ENCODE measurements at places on chromosomes 5 and 9.

GRCh38 chr9:34636791-34637355, 714 bp downstream of the SIGMAR1 start:
- DNase-seq, result no peak

DNA sequence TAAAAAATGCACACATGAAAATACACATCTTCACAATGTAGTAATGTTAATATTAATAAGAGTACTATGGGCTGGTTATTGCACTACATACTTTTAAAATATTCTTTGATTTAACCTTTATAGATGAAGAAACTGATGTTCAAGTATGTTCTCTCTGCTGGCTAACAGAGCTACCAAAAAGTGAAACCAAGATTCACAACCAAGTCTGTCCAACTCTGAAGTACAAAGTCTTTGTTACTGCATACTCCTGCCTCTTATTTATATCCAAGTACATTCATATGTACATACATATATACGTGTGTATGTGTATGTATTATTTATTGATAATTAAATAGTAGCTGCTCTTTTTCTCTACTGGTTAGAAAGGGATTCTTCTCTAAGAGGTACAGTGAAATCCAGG, 325.6 kb downstream of the BNC2 start:
- no peak for DNase-seq

DNA sequence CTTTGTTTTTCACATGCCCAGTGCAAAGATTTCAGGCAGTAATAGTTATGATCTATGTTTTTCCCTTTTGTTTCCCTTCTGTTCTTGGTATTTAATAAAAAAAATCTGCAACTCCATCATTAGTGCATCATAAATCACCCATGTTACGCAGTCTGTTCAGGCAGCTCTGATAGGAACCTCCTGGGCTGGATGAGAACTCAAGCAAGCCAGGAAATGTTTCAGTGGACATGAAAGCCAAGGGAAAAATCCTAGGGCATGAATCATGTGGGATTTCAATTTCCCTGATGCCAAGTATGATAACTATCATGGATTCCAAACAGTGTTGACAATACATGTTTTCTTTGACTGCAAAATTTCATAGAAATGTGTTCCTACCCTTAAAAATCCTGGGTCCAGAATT, 119.7 kb upstream of the TARS1 start:
- no peak for DNase-seq

GRCh38 chr5:150304481-150305081, 1.9 kb upstream of the ARSI start:
- no peak for DNase-seq

DNA sequence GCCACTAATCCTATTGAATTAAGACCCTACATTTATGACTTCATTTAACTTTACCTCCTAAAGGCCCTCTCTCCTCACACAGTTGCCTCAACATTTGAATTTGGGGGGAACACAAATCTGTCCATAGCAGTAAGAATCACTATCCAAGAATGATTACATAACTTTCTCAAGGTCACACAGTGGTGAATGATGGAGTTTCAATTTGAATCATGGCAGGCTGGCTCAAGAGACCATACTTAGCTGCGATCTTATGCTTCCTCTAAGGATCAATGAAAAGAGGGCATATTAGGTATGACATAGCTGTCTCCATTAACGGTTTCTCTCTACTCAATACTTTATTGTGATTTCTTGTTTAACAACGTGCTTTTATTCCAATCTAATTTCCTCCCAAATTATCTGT, 44.1 kb upstream of the PDE4D start:
- no peak for DNase-seq

- no peak for DNase-seq
Measured at GRCh38 chr5:90294604-90295003, 115.0 kb downstream of the CETN3 start.

DNA sequence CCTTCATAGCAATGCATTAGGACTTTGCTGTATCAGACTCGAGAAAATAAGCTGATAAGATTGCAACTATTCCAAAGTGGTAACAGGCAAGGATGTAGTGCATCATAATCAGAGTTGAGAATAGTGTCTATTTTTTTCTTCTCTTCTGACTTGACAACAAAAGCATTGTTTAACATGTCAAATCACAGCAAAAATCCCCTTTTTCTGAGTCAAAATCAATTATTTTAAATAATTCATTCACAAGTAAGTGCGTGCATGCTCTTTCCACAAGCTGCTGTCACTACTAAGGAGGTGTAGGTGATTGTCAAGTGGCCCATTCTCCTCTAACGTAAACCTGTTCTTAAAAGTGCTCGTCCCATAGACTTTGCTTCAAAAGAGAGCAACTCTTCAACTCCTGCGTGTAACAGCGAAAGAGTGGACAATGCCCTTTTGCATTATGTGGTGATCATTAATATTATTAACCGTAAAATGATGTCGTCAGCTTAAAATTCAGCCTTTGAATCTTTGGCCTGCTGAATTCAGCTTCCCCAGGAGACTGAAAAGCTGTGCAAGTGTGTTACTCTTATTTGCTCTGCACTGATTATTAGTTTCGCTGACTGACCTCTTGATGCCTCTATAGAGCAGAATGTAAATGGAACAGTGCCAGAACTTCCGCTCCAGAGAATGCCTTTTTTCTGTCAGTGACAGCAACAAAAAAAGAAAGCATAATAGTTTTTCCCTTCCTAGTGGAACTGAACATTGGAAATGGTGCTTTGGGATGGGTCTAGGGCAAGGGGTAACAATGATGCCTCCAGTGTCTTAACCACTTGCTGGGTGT, 680.8 kb upstream of the SEMA6A start:
- DNase-seq, result no peak

- DNase-seq, result peak; percentile 18
Measured at GRCh38 chr5:113520429-113520828, 6.9 kb downstream of the YTHDC2 start.

DNA sequence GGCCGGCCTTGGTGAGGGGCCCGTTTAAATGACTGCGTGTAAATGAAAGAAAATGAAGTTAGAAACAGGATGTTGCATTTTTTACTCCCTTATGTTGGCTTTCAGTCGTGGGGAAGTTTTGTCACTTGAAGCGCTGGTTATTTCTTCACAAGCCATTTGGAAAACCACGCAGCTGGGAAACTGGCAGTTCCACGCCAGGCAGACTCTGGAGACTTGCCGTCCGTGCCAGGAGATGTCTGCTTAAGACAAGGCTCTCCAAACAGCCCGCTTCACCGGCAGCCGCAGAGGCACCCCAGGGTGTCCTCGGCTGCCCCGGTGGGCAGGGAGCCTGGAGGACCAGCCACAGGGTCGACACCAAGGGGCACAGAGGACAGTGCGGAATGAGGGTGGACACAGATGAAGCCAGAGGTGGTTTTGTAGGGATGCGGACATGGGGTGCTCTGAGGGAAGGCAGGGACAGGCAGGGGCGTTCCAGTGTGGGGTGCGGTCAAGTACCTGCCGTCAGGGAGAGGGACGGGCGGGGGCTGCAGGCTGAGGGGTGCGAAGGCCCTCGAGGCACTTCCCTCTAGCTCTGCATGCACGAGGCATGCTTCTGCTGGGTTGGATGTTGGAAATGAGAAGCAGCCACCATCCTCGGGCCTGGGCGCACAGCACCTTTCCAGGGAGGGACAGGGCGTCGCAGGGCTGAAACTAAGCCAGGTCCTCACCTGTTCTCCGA, 11.1 kb upstream of the AJM1 start:
- no peak for DNase-seq

DNA sequence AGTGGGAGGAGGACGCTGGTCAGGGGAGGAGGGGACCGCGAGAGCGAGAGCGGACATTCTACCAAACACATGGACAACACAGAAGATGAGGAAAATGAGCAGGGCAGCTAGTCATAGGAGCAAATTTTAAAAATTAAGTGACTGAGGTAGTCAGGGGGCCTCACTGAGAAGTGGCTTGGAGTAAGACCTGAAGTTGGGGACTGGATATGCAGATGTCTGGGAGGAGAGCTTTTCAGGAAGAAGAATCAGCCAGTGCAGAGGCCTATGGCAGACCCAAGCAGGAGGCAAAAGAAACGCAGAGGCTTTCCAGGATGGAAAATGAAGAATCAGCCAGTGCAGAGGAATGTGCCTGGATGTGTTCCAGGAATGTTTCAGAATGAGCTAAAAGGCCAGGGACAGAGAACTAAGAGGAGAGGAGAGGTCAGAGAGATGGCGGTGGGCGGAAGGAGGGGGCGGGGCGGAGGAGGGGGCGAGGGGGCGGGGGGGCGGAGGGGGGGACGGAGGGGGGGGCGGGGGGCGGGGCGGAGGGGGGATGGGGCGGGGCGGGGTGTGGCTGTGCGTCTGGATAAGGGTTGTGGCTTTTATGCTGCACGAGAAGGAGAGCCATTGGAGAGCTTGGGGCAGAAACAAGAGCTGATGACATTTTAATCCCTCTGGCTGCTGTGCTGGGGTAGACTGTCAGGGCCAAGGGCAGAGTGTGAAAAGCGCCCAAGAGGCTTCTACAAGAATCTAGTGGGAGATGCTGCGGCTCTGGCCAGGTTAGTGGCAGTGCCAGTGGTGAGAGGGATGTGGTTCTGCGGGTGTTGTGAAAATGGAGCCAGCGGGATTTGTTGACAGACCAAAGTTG, 129.6 kb downstream of the KCNIP1 start:
- DNase-seq, result no peak

DNA sequence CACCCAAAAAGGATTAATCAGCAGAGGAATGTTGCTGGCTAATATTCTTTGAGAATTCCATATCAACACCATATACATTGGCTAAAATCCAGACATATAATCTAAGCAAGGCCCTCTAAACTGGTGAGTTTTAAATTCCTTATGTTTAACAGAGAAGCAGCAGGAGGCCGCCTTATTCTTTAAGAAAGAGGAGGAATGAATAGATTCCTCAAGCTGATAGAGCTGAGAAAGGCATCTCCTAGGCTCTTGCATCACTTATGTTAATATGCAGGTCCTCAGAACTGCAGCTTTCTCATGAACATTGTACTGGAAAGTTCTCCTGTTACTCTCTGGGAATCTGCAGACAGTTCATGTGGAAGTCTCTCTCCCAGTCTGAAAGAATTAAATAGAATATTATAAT, 20.1 kb upstream of the SMARCA2 start:
- no peak for DNase-seq

DNA sequence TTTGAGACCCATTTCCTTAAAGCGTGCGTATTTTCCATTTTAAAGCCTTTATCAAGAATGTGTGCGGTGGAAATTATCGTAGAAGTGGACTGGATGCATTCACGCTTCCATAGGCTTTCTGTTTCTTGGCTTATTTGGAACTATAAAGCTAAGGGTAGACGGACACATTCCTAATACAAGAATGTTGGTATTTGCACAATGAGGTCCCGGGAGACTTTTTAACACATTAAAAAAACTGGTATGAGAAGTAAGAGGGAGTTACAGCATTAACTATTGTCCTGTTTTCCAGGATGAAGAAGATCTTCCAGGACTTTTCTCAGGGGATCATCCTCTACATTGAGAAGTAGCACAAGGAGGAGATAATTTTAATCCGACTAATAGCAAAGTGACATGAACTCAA, 653.0 kb downstream of the MTRR start:
- DNase-seq, result no peak

DNA sequence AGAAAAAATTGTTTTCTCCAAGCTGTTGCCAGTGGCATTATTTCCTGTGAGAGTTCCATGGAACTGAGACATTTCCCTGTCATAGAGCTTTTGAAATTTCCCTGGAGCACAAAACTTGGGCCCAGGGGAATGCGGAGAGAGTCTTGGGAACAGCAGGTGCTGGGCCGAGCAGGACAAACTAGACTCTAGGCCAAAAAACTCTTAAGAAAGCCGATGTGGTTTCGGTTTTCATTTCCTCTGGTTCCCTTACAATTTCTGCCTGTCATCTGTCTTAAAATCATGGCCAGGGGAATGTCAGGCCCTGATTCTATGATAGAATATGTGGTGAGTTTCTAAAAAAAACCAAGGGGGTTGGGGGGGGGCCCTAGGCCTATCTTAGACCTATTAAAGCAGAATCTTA, 4.6 kb downstream of the SLC35A4 start:
- DNase-seq, result peak; percentile 45

- DNase-seq, result no peak
Measured at GRCh38 chr5:65625743-65626142, 916 bp downstream of the SHLD3 start.

DNA sequence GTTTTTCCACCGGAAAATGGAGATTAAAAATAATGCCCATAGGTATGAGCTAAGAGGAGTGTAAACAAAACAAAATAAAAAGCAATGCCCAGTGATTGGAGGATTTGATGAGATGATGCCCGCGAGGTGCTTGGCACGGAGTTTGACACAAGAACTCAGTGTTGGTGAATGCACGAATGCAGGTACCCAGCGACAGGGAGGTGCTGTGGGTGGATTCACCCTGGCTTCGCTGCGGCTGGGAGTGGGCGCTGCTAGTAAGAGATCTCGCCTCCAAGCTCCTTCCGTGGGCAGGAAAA, 526 bp upstream of the STXBP1 start:
- DNase-seq, result no peak

GRCh38 chr5:2721385-2722138, 29.9 kb downstream of the IRX2 start:
- no peak for DNase-seq

GRCh38 chr9:136108648-136109266, 9.9 kb downstream of the TMEM250 start:
- no peak for DNase-seq

GRCh38 chr5:141084487-141084989, 9.9 kb upstream of the PCDHB2 start:
- no peak for DNase-seq

DNA sequence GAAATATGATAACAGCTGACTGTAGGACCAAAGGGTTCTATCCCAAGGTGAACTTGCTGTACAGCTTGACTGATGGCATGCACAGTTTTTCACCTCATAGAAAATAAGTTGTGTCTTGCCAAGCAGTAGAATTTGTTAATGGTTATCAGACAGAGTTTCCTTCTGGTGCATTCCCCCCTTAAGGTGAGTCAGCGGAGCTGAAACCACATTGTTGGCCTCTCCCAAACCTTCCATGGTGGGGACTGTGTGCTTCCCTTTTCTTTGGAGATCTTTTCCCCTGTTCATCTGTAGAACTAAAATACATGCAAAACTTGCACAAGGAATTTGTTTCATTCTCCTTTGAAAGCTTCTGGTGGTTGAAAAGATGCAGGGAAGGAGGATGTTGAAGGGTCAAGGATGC, 179.8 kb downstream of the FGF1 start:
- no peak for DNase-seq

DNA sequence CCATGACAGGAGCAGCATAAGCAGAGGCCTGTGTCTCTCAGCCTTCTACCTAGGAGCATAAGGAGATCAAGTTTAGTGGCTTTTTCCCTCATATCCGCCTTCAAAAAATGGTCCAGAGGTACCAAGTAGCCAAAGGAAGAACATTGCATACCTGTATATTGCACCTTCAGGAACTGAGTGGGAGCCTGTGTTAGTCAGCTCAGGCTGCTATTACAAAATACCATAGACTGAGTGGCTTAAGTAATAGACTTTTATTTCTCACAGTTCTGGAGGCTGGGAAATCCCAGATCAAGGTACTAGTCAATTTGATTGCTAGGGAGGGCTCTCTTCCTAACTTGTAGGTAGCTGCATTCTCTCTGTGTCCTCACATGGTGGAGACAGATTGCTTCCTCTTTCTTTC, 597.4 kb upstream of the PTGER4 start:
- no peak for DNase-seq

DNA sequence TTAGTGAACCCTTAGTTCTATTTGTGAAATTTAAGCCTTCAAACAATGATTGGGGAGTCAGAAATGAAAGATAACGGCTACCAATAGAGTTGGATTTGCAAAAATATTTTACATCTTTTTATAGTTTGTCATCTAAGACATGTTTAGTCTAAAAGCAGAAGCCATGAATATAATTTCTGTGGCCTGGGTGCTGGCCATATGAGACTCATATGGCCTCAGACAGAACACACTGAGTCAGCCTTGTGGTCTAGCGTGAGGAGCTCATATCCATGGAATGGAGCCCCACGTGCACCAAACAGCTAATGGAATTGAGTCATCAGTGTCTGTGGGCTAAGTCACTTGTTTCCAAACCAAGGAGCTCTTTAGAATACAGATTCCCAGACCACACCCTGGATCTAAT, 240.7 kb upstream of the NREP start:
- no peak for DNase-seq
